KBM-7 (cell line): ENCODE measurements at places on chromosomes 3 and 15.

DNA sequence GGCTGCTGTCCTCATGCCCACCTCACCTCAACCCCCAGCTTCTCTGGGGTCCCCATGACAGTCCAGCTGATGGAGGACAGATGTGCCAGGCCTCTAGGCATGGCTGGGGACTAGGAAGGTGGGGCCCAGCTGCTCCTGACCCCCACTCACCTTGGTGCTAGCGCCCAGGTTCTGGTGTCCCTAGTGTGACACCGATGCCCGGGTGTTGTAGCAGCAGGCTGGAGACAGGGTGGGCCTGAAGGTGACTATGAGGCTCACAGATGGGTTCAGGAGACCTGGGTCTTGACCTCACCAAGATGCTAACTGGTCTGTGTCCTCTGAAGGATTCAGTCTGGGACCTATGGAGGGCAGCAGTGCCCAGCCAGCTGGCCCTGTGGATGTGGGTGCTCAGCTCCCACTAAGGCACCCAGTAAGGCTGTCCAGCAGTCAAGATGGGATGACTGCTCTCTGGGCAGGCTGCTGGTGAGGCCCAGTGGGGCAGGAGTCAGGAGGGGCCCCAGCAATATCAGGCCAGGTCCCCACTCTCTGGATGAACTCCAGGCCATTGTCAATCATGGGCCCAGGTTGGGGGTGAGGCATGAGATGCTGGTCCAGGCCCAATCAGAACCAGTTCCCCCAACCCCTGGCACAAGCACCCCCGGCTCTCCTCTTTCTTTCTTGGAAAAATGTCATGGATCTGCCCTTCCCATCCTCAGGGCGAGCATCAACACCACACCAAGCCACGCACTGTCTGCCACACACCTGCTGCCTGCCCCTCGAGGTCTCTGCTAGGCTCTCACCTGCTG lies 33.0 kb downstream of the ALDH1L1 start:
- no peak for DNase-seq

- DNase-seq = no peak
These were observed 439 bp downstream of the DZIP3 start for GRCh38 chr3:108589998-108590323.

DNA sequence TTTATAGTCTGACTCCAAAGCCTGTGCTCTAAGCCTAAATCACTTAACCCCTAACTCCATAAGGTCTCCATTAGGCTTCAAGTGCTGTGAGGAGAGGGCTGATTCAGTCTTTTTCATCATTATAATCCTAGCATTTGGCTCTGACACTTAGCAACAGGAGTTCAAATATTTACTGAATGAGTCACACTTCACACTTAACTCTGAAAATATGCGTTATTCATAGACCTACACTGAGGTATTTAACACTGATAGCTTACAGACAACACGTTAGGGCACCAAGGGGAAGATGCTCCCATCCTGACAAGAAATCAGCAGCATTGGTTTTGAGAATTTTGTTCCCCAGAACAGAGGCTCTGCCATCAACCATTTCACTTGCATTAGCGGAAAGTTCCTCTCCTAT lies 53.5 kb downstream of the MSL2 start:
- no peak for DNase-seq

GRCh38 chr3:1855841-1856240 lies 242.8 kb upstream of the CNTN4 start:
- no peak for DNase-seq

GRCh38 chr3:179819379-179819778 lies 166.5 kb downstream of the USP13 start:
- DNase-seq = no peak

- DNase-seq = no peak
These were observed 265.5 kb downstream of the ADAMTSL3 start for GRCh38 chr15:83919319-83919830.
